ENCODE measurements at places on chromosomes 16 and 17.
A peak's percentile ranks its signal among the peaks of the same experiment; 100 is the strongest.

GRCh38 chr17:41504246-41504977 lies 1.0 kb downstream of the KRT13 start:
- DNase-seq: no peak

GRCh38 chr17:21381076-21381706 lies 5.0 kb downstream of the KCNJ12 start:
- no peak for DNase-seq

GRCh38 chr17:18161207-18162145 lies 22.2 kb upstream of the ALKBH5 start:
- DNase-seq: no peak

DNA sequence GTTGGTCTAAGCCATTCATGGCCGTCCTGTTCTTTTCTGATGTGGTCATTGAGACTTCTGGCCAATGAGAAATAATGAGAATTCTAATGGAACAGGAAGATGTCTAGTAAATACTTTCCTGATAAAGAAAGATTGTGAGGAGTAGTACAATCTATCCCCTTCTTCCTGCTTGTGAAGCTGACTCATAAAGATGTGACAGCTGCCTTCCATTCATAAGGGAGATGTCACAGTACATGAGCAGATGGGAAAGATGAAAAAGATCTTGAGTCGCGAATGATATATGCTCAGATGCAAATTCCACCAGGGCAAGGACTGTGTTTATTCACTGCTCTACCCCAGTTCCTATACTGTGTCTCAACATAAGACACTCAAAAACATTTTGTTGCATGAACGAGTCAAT lies 111.7 kb upstream of the FOXF1 start:
- DNase-seq: peak; percentile 22

DNA sequence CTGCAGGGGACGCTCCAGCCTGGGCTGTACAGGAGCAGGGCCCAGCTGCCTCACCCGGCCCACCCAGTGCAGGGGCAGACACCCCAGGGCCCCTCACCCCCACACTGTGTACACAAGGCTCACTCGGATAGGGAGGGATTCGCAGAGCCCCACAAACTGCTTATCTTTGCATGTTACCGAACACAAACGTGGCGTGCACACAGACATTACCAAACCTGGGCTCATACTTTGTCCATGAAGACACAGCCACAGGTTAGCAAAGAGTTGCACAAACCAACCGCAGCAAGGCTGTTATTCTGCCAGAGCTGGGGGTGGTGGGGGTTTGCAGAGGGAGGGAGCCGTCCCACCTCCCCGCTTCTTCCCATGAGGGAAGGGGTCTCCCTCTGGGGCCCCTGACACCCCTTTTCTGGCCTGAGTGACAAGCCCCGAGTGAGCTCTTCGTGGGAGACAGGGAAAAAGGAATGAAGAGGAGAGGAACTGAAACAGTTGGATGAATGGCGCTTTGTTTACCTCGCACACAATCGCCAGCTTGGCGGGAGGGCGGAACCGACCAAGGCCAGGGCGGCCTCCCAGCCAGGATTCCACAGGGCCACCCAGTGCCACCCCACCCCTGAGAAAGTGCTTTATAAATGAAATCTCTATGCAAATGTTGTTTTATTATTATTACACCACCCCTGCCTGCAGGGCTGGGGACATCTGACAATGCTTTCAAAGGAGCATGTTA lies 434 bp upstream of the CPSF4L start:
- no peak for DNase-seq

DNA sequence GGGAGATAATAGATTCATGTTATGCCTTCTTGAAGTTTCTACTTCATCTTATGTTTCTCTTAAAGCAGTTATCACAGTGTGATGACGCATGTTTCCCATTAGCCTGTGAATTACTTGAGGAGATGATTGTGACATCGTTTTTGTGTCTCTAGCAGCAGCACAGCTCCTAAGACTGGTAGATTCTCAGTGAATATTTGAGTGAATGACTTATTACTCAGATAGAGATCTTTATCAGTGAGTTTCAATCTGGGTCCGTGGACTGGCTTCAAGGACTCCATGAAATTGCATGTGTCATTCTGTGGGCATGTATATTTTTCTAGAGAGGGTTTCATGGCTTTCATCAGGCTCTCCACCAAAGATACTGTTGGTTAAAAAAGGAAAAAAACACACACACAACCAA lies 29.9 kb downstream of the YPEL2 start:
- peak; percentile 52 for DNase-seq

- no peak for DNase-seq
Observed at GRCh38 chr16:86490859-86491639, 19.3 kb upstream of the FOXF1 start.

DNA sequence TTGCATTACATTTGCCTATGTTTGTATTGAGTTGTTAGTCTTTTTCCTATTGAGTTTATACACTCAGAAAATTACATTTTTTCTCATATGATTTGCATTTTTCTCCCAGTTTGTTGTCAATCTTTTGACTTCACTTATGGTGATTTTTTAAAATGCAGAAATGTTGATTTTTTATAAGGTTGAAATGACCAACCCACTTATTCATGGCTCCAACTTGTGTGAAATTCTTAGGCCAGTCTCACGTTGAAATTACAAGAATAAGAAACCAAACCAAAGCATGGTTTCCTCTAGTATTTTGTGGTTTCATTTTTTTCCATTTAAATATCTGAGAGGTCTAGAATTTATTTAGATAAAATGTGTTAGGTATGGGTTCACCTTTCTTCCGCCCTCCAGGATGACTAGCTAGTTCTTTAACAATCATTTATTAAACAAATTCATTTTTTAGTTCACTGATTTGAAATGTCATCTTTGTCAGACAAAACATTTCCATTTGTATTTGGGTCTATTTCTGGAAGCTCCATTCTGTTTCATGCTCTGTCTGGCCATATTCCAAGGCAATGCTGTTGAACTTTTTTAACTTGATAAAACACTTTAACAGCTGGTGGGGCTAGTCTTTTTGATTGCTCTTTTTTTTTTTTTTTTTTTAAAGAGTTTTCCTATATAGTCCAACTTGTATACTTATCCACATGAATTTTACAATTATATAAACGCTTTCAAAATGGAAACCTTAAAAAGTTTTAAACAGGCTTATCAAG lies 40.0 kb downstream of the FAM20A start:
- no peak for DNase-seq

- no peak for DNase-seq
Observed at GRCh38 chr17:81511804-81512561, 616 bp downstream of the ACTG1 start.

DNA sequence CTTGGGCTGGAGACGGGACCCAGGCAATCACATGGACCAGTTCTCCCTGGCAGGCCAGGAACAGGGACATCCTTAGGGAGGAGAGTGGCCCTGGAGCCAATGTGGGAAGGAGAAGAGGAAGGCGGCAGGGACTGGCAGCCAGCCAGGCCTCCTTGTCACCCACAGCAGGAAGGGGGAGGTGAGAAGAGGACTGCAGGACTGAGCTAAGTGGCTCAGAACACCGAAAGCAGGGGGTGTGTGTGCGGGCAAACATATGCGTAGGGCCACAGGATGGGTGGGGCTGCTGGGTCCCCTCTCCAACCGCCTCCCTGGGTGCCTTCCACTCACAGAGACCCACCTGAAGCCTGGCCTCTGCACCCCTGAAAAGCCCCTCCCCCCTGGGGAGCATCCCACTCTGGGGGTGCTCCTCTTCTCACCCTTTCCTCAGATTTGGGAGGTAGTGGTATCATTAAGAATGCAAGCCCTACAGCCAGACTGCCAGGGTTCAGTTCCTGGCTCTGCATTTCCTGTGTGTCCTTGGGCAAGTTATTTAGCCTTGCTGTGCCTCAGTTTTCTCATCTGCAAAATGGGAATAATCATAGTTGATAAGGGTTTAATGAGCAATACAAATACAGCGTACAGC lies 8.1 kb downstream of the PNMT start:
- DNase-seq: no peak

DNA sequence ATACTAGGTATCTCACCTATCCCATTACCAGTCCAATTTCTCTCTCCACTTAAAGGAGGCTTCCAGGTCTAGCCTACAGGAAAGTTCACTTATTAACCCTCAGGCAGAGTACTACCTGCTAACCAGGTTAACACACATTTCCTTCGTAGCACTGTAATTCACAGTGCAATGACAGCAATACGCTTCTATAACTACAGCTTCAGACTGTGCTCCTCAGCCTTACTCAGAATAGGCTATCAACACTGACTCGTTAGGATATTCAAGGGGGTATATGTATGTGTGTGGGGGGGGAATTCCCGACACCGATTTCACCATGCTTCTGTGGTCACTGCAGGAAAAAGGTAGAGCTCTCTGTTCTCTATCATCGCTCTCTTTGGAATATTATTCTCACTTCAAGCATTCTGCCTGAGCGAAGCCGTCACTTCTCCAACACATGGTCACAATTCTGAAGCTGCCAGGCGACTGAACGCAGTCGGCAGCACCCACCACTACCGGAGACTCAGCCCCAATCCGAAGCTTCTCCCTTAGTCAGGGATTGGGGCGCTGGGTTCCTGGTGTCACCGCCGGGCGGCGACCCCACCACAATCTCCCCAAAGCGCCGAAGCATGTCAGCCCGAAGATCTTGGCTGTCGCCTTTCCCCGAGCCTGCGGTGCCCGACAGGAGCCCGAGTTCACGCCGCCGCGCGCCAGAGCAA lies 618 bp downstream of the GGA3 start:
- DNase-seq: no peak

DNA sequence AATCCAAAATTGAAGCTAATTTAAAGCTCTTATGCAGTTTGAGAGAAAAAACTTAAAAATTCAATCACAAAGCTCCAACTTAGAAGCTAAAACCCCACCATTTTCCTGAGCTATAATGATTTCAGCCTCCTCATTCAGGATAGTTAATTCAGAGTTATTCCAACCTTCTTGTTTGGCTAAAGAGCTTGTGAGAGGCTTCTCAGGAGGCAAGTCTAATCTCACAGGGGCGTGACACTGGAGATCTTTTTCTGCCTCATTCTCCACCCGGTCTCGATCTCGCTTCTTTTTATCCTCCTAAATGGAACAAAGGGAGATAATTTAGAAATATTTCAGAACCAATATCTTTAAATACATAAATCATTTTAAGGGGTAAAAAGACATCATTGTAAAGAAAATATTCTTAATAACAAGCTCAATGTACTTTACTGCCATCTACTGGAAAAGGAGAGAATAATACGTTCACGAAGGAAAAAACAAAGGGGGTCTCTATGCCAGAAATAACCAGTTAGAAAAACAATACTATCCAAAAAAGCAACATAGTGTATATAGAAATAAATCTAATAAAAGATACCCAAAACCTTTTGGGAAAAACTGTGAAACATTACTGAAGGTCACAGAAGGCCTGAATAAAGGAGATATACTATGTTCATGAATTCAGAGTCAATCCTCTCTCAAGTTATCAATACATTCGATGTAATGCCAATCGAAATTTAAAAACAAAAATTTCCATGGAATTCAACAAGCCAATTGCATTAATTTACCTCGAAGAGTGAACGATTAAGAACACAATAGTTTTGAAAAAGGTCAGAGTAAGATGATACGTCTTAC lies 13.9 kb downstream of the BRD7 start:
- DNase-seq: no peak

DNA sequence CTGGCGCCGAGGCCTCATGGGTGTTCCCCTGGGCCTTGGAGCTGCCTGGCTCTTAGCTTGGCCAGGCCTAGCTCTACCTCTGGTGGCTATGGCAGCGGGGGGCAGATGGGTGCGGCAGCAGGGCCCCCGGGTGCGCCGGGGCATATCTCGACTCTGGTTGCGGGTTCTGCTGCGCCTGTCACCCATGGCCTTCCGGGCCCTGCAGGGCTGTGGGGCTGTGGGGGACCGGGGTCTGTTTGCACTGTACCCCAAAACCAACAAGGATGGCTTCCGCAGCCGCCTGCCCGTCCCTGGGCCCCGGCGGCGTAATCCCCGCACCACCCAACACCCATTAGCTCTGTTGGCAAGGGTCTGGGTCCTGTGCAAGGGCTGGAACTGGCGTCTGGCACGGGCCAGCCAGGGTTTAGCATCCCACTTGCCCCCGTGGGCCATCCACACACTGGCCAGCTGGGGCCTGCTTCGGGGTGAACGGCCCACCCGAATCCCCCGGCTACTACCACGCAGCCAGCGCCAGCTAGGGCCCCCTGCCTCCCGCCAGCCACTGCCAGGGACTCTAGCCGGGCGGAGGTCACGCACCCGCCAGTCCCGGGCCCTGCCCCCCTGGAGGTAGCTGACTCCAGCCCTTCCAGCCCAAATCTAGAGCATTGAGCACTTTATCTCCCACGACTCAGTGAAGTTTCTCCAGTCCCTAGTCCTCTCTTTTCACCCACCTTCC lies 7.9 kb downstream of the HIRIP3 start:
- DNase-seq: no peak

- peak; percentile 90 for DNase-seq
Observed at GRCh38 chr16:3106205-3106928, 6.0 kb upstream of the ZNF205 start.

DNA sequence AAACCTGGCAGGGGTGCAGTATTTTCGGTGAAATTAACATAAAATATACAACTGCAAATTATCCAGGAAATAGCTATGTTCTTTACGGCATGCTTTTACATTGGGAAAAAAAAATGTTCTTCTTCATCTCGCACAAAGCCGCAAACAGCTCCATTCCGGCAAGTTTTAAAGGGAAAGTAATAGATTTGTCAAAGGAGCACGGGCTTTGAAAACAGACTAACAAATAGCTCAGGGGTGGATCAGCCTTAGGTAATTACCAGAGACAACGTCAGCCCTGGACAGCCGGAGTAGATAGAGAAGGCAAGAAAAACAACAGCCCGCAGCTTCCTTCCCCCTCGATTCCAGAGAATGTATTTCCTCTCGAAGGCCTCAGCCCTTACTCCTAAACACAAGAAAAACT lies 222.5 kb downstream of the C16orf78 start:
- DNase-seq: peak; percentile 61
